ENCODE measurements at places on chromosomes 12 and 14.

DNA sequence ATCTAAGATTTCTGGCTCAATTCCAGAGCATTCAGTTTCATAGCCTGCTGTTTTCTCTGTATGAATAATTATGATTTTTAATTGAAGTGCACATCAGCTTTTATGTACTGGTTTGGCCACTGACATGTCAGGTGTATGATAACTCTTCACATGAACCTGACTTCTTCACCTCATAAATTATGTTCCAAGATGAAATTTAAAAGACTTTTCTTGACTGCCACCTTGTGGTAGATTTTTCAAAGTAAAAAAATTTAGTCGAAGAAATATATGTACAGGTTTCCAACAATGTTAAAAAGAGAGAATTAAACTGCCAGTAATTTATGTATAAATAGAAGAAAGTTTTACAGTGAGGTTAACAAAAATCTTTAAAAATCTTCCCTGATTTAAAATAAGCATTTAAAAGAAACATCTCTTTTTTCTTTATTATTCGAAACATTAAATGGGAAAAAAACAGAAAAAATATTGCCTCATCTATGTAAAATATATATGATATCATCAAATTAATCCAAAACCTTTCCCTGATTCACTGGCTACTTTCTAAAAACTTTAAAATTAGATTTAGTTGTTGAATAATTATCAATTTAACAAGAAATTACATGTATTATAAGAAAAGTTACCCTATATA lies 124.9 kb upstream of the ATXN7L3B start:
- no peak for DNase-seq

GRCh38 chr14:77478796-77479195 lies 19.8 kb downstream of the ISM2 start:
- DNase-seq = no peak

DNA sequence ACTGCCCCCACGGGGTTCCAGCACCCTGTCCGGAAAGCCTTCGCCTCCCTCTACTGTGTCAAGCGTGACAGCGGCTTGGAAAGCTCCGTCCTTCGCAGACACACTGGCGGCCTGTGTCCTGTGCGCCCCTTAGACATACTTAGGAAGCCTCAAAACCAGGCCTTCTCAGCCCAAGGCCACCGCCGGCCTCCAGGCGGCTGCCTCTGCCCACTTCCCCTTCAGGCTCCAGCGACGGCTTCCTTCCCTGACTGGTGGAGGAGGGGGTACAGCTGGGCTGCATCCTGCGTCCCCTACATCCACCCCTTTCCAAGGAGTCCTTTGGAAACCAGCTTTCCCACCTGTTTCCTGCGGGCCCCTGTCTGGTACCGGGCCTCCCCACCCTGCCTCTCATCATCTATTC lies 2.5 kb upstream of the CACNA2D4 start:
- no peak for DNase-seq

GRCh38 chr14:68630081-68630571 lies 162.7 kb downstream of the ZFP36L1 start:
- no peak for DNase-seq

DNA sequence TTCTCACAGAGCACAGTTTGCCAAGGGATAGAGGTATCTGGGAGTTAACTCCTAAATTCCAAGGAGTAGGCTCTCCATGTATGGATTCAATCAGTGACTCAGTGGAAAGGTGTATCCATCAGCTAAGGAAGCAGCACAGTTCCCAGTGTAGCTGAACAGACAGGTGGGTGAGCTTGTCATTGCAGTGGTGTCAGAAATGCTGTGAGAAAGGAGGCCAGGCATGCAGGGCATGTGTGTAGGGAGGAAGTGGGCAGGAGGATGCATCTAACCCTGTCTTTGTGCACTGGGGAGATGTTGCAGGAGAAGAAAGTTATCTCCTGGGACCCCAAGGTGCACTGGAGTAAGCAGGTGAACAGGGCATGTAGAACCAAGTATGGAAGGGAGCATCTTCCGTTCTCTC lies 539.0 kb downstream of the VRK1 start:
- DNase-seq = no peak

DNA sequence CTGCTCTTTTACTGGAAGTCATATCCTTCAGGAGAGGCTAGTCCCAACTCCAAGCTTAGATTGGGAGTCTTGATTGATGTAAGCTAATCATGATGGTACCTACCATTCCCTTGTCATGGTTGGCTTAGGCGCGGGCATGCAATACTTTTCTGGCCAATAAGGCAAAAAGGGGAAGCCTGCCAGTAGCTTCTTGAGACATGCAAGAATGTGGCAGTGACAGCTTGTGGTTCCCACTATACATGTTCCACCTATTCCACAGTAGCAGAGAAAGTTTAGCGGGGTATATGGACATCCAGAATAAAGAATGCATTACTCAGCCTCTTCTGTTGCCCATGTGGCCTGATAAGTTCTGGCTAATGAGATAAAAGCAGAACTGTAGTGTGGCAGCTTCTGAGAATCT lies 55.0 kb downstream of the AP5M1 start:
- DNase-seq = no peak

DNA sequence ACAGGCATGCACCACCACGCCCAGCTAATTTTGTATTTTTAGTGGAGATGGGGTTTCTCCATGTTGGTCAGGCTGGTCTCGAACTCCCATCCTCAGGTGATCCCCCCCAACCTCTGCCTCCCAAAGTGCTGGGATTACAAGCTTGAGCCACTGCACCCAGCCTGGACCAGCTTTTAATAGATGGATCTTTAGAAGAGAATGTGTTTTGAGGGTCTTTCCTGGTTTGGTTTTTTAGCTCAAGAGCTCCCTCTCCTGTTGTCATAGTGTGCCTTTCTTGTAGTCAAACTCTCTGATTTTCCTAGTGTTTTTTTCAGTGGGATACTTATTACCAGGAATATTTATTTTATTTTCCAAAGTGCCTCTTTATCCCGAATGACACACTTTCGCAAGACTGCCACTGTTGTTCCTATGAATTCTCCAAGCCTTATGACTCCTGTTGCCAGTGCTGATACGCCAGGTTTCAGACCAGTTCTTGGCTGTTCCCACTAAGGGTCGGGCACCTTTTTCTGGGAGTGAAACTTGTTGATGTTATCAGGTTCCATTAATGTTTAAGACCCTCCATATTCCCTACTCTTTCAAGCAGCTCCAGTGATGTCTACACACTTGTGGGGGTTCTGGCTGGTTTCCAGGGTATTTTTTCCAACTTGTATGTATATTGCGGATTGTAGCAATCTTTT lies 31.5 kb upstream of the LIMA1 start:
- no peak for DNase-seq

DNA sequence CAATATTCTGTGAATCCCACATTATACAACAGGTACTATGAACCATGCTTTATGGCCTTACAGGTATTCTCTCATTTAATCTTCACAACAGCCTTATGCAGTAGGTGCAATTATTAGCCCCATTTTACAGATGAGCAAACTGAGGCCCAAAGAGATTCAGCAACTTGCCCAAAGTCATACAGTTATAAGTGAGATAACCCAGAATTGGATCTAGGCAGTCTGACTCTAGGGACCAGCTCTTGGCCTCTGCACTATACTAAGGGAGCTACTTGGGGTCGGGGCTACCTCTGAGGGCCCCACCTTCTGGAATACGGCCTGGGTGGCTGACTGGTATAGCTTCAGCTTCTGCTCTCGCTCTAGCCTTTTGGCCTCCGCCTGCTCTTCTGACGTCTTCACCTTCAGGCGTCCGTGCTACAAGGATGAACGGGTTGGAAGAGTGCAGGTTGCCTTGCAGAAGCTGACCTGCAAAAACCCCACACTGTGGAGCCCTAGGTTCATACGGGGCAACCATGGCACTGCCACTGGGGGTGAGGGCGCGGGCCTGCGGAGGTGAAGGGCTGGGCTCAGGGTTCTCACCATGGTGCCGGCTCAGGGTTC lies 762 bp downstream of the RABGGTA start:
- no peak for DNase-seq

GRCh38 chr14:36916668-36917067 lies 255.0 kb downstream of the PAX9 start:
- DNase-seq = no peak

- DNase-seq = no peak
These were observed 125.1 kb downstream of the STAB2 start for GRCh38 chr12:103712216-103712615.

GRCh38 chr12:82627799-82628198 lies 58.9 kb upstream of the TMTC2 start:
- DNase-seq = no peak

GRCh38 chr12:118120579-118121363 lies 15.2 kb upstream of the PEBP1 start:
- no peak for DNase-seq

DNA sequence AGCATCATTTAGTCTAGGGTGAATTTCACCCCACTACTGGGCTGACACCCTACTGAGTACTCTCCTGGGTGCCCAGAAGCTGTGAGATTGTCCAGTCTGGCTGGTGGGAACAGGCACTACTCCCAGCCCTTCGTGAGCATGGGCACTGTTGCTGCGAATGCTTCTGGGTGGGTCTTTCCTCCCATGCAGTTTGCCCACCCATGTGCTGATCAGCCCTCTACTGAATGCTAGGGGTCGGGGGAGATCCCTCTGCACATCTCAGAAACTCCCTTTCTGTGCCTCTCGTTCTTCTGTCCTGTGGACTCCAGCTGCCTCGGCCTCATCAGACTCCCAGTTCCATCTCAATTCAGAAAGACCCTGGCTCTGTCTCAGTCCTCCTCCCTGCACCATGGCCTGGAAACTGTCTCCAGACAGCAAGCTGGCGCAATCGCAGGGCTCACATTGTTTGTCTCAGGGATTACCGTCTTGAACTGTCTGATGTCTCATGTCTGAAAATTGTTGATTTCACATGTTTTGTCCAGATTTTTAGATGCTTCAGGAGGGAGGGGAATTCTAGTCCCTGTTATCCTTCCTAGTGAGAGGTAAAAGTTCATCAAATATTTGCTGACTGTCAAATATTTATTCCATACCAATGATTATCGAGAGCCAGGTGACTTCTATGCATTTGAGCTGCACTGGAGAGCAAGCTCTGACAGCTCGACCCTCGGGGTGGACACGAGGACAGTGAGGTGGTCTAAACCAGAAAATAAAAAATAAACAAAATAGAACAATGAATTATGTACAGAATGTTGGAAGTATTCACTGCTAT lies 316.6 kb upstream of the RTL1 start:
- DNase-seq = no peak

GRCh38 chr12:30989754-30990153 lies 63.2 kb downstream of the TSPAN11 start:
- no peak for DNase-seq

DNA sequence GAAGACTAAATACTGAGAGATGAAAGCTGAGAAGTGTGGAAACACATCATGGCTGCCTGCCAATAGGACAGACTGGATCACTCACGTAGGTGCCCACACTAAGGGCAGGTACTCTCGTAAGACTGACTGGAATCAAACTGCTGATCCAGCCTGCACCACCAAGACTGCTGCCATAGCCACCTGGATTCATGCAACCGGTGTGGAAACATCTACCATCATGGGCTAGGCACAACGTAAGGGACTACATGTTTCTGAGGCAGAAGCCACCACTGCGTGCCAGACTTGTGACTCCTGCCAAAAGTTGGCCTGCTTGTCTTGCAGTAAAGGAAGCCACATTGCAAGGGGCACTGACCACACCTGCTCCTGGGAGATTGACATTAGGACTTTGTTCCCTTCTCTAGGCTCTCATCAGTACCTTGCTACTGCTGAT lies 3.8 kb downstream of the POMT2 start:
- DNase-seq = no peak

- DNase-seq = peak; percentile 63
These were observed 31.4 kb upstream of the C12orf76 start for GRCh38 chr12:110079477-110080400.

DNA sequence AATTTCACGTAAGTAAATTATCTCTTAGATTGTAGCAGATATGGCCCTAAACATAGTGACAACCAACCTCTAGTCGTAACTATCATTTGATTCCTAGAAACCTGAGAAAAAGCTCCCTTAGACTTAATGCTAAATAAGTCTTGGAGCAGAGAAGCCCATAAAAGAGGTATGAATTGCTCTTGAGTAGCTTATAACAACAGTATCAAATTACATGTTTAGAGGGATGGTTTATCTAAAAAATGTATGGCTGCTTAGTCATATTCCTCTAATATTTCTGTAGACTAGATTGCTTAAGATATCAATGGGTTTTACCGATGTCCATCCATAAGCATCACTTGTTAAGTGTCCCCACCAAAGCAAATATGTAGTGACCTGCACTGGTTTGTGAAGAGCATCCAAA lies 259.7 kb downstream of the NELL2 start:
- no peak for DNase-seq

DNA sequence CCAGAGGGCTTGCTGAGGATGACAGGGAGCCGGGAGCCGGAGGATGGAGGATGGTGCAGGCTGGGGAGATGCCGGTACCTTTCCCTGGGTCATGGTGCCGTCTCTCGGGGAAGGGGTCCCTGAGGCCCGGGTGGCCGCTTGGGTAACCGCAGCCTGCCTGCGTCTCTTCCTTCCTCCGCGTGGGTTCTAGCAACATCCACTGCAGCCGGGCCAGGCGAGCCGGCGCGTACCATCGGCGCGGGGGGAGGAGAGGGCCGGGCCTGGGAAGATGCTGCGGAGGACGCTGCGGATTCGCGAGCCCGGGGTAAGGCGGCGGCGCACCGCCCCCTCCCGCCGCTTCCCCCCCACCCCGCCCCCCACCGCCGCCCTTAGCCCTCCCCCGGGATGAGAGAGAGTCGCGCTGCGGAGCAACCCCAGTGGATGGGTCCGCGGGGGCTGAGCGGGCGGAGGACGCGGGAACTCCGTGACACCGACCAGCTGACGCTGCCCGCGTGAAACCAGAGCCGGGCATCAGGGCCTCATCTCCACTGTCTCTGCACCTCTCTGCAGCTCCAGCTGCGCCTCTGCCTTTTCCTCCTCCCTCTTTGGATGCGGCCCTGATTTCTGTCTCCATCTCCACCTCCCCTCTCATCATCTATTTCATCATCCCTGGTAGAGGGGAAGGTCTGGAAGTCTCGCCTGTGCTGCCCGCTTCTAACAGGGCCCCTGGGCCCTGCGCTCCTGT lies at the start of gene FAIM2:
Gene FAIM2 (minus strand): TSS at position 201 of the 724 bp plus-strand sequence. CDS start 108 bp downstream, at position 93.
- DNase-seq = peak; percentile 19

- DNase-seq = no peak
These were observed 111.3 kb downstream of the EML1 start for GRCh38 chr14:99904506-99904905.

- no peak for DNase-seq
These were observed 246.4 kb downstream of the RPL10L start for GRCh38 chr14:46404865-46405811.

DNA sequence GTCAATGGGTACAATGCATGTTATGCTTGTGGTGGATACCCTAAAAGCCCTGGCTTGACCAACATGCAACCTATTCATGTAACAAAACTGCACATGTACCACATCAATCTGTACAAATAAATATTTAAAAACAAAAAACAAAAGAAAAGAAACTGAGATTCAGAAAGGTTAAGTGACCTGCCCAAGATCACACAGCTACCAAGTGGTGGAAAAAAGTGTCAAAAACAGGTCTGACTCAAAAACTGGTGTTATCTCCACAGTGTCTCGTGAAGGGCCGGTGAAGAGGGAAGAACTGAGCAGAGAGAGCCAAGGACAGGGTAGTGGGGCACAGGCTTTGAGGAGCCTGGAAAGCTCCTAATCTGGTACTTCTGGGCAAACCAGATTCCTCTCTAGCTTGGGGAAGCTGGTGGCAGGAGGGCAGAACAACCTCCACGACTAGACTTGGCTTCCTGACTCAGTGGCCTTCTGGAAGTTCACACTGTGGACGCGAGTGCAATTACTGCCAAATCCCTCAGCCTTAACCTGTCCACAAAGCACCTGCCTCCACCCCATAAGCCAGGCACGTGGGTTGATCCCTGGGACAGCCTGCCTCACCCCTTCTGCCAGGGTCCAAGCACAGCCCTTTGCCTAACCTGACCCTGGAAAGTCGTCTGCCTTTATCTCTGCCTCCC lies 15.6 kb downstream of the ZBTB39 start:
- DNase-seq = no peak
